ENCODE measurements at places on chromosomes 7 and 10.

- no peak for DNase-seq
Observed at GRCh38 chr10:107829161-107829560, 664.7 kb upstream of the SORCS1 start.

DNA sequence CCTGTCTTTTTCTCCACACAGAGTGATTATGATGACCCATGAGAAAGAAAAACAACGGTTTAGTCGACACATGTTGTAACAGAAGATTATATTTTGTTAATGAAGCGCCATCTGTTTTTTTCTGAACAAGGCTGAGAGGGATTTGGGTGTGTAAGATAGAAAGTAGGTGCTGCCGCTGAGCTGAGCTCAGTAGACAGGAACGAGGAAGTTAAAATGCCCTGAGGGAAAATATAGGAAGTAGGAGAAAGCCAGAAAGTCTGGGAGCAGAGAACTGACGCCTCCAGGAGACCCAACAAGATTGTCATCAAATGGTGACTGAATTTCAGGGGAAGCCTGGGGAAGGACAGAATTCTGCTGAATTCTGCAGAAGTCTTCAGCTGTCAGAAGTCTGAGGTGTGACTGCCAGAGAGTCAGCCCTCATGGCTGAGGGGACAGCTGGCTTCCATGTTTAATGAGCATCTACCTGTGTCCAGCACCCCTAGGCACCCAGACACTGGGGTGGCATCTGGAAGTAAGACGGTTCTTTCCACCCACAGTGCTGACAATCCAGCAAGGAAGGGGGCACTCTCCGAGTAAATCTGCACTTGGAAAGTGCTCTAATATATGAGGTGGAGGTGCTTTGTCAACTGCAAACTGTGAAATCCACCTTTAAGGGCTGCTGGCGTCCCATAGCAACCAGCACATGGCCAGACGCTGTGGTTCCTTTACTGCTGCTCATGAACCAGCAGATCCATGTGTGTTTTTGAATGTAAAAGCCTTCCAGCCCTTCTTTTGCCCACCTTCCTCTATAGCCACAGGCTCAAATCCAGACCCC is 12.5 kb upstream of the TSPAN15 start:
- DNase-seq = no peak

DNA sequence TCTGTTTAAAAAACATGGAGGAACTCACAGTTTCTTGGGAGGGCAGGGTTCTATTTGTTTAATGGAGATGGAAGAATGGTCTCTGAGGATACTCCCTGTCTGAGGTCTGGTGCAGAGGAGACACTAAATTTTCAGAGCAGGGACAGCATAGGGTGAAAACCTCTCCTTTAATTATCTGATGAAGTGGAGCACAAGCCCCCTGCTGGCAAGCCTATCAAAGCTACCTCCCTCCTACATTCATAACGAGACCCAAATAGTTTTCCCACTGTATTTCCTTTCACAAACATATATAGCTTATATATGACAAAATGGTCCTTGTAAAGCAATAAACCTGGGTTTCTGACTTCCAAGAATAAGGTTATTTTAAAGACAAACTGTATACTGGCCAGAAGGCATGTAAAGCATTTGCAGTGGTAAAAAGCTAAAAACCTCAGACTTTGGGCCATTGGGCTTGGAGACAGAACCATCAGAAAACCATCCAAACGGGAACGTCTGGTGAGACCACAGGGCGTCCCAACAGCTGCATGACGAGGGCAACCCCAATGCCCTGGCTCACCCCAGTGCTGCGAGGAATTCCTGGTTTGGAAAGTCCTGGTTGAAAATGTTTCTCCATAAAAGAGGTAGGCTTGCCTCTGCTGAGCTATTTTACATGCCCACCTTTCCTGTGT is 201.3 kb downstream of the FANK1 start:
- DNase-seq = no peak

DNA sequence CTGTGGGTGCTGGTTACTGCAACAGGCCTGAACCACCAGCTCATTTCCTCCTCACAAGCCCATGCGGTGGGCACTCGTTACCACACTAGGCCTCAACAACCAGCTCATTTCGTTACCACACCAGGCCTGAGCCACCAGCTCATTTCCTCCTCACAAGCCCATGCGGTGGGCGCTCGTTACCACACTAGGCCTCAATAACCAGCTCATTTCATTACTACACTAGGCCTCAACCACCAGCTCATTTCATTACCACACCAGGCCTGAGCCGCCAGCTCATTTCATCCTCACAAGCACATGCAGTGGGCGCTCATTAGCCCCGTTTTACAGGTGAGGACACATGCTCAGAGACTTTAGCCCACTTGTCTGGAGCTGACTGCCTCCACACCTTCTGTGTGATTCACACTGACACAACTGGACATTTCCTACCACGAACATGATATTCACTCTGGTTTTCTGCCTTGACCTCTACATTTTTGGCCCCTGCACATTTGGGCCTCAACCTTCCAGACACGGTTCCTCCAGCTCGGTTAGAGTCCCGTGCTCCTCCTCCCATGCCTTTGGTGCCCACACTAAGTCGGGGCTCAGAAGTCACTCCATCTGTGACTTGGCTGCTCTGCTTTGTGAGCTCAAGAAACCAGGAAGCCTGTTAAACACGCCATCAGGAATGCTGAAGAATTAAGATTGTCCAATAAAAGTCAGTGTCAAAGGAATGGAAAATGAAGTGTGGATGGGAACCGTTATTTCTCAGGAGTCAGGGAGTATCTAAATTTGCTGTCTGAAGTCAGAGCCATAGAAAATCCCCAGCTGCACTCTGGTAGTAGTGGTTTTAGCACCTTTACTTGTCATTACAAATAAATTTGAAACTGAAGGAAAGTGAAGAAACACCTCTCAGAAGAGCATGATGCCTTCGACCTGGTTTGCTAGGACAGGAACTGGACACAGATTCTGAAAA is 55.8 kb upstream of the LANCL2 start:
- DNase-seq = no peak

DNA sequence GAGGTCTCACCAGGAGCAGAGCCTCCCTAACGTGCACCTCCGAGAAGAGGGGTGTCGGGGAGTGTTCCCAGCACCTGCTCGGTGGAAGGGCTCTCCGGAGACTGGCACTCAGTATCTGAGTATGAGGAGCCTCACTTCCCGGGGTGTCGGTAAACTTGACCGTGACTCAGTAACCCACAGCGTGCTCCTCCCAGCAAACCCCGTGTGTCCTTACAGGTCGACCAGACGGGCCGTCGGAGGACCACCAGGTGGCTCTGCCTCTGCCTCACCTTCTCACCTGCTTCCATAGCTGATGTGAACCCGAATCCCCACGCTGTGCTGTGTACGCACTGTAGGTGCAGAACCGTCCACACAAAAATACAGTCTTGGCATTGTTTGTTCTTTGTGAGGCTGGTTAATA is 29.0 kb upstream of the KNDC1 start:
- no peak for DNase-seq

- DNase-seq = no peak
Observed at GRCh38 chr10:79582096-79582495, 21.9 kb upstream of the SFTPA2 start.

GRCh38 chr7:96174812-96175211 is 147.1 kb downstream of the SLC25A13 start:
- no peak for DNase-seq

GRCh38 chr10:131921184-131921583 is 20.4 kb downstream of the PPP2R2D start:
- DNase-seq = peak; percentile 96

- DNase-seq = no peak
Observed at GRCh38 chr7:3636131-3636860, 335.2 kb downstream of the SDK1 start.

DNA sequence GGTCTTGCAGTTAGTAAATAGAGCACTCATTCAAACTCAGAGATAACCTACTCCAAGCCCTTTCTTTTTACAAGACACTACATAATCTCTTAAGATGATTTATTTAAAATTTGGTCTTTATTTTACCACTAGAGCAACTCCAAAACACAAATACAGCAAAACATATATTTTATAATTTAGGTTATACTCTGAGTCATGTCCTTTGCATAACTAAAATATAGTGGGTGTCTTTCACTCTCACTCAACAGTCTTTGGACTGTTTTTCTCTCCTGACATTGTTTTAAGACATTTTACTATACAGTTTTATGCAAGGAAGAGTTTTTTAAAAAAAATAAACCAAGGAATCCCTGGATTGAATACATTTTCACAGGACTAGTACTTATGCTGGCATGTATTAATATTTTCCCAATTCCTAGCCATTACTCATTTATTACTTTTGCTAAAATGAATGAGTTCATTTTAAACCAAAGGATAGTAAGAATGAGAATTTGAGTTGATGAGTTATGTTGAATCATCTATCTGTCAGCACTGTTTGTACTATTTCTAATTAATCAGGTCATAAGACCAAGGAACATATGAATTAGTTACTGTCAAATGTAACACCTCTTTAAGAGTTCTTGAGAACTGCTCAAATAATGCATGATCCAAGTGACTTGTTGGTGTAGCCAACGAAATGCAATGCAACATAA is 303.1 kb upstream of the FZD1 start:
- no peak for DNase-seq

GRCh38 chr7:26609532-26609931 is 254.9 kb downstream of the SKAP2 start:
- DNase-seq = no peak

GRCh38 chr7:120949393-120949911 is 1.1 kb upstream of the ING3 start:
- DNase-seq = peak; percentile 43

DNA sequence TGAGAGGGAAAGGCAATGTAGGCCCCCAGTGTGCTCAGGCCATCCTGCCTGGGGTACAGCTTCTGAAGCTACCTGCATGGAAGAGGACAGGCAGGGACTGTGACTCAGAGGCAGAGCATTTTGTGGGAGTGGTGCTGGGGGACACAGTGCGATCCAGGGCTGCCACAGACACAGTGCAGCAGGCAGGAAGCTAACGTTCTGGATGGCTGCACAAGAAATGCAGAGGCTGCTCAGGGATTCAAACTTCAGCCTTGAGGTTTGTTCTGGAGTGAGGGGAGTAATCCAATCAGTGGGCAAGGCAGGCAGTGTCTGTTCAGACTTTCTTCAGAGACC is 648.0 kb upstream of the IGFBP3 start:
- no peak for DNase-seq

DNA sequence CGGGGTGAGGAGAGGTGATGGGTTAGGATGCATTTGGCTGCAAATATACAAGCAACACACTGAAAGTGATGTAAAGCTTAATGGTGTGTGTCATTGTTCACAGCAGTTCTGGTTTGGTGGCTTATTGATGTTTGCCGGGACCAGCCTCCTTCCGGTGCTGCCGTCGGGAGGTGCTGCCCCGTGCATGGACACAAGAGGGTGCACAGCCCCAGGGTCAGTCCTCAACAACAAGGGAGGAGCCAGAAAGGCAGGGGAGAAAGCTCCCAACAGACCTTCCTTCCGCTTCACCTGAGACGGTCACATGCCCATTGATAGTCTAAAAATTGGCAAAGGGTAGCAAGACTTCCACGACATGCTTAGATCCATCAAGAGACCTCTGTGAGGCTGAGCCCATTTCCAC is 9.5 kb downstream of the RNF32 start:
- no peak for DNase-seq

GRCh38 chr7:63521-64021 is 128.8 kb upstream of the FAM20C start:
- DNase-seq = no peak

- peak; percentile 99 for DNase-seq
Observed at GRCh38 chr7:150383710-150384397, 4.7 kb downstream of the ZNF775 start.

DNA sequence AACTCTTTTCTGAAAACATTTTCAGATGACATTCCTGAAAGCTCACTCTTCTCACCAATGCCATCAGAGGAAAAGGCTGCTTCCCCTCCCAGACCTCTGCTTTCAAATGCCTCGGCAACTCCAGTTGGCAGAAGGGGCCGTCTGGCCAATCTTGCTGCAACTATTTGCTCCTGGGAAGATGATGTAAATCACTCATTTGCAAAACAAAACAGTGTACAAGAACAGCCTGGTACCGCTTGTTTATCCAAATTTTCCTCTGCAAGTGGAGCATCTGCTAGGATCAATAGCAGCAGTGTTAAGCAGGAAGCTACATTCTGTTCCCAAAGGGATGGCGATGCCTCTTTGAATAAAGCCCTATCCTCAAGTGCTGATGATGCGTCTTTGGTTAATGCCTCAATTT is 16.5 kb downstream of the ANLN start:
- peak; percentile 97 for DNase-seq

DNA sequence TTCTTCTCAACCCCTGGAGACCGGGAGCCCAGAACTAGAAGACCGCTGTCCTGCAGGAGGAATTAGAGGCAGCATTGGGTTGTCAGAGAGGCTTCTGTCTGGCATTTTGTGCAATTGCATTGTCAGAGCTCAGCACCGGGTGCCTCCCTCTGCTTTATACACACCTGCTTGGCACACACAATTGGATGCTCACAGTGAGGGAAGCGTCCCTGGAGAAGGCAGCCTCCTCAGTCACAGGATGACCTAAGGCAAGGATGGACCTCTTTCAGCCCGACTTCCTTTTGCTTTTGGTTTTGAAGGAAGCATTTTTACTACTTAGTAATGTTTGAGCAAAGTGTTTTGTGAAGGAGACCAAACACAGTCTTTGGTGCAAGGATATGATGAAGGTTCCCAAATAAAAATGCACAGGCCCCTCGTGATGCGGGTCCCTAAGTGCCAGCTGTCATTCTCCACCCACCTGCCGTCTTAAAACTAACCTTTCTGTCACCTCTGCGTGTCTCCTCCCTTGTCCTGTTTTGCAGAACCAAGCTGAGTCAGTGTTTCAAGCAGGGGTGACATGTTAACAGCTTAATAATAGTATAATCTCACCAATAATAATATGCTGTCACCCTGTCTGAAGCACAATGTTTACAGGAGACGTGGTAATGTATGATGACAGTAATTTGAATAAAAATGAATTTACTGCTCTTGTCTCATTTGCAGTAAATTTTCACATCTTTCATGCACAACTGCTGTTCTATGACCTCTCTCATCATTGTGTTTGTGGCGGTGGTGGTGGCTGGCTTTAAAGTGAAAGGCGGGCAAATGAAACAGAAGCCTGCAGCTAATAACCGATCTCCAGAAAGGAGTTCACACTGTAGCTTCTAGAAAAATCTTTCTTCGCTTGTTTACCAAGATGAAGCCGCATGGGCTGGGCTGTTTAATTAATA is 430.2 kb upstream of the MKI67 start:
- no peak for DNase-seq
